Right kidney (tissue), 9 donors: ENCODE measurements at places on chromosomes 7 and 10.

DNA sequence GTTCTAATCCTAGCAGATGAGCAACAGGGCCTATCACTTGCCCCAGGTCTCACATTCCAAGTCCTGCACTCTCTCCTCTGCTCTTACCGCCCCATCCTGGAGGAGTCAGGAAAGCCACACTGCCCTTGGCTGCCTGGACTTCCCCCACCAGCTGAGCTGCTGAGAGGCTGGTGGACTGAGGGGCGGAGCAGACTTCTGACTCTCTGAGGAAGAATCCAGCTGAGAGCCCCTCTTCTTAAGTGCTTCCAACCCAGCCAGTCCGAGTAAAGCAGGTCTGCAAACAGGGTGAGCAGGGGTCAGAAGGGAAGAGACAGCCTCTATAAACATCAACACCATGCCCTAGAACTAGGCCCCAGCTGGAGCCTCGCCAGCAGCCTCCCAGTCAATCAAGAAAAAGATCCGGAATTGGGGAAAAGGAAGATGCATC is 92.4 kb upstream of the TMEM72 start:
- DNase-seq: no peak

DNA sequence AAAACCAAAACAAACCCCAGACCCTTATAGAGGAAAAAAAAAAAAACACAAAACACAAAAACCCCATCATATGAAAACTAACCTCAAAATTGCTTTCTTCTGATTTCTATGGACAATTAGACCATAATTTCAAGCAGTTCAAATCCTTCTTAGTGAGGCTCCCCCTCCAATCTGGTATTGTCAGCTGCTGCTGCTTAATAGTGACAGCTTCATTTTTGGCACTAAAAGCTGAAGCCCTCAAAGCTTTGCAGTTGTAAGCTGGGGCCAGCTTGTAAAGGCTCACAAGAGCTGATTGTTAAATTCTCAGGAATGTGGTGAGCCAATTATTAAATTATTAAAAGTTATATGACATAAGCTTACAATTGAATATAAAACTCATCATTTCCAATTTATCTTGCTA is 21.9 kb downstream of the ATXN7L1 start:
- DNase-seq: no peak

DNA sequence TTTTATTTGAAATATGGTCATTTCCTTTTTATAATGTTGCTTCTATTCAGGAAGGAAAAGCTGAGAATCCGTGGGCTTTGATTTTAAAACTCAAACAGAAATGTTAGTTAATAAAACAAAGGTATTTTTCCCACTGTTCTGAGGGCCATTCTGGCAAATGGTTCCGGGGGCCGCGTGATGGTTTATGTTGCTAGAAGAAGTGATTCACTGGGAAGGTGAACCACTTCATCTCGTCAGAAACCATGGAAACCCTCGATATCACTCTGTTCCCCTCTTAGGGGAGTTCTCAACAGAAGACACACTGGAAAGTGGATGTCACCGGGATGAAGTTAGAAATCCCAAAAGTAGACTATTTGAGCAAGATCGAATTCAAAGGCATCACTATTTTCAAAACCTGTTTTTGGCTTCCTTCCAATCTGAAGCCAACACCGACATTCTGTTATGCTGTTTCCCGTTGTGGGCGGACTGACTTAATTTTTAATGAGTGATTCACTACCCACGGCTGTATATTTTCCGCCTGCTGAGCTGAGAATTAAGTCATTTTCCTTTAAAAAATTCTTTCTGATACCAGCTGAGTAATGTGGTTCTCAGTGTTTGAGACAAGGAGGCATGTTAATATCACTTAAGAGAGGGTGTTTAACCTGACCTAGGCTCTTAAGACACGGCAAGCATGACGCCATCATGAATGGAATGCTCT is 84.1 kb downstream of the PTPRE start:
- no peak for DNase-seq

GRCh38 chr10:99958302-99958701 is 51.4 kb downstream of the DNMBP start:
- no peak for DNase-seq

DNA sequence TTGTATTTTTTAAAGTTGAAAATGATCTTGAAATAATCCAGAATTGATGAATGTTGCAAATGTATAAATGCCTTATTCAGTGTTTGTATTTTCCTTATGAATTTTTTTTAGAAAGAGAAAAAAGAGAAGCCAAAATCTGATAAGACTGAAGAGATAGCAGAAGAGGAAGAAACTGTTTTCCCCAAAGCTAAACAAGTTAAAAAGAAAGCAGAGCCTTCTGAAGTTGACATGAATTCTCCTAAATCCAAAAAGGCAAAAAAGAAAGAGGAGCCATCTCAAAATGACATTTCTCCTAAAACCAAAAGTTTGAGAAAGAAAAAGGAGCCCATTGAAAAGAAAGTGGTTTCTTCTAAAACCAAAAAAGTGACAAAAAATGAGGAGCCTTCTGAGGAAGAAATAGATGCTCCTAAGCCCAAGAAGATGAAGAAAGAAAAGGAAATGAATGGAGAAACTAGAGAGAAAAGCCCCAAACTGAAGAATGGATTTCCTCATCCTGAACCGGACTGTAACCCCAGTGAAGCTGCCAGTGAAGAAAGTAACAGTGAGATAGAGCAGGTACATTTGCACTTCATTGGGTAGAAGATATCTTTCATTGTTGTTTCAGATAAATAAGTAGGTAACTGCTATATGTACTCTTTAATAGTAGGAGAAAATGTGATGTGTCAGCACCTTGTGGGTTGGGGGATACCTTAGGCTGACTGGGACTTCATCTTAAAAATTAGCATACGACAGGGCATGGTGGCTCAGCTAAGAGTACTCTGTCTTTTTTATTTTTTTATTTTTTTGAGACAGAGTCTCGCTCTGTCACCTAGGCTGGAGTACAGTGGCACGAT is 3.9 kb downstream of the DDX21 start:
- DNase-seq: no peak

GRCh38 chr10:102352066-102352715 is 43.3 kb upstream of the NFKB2 start:
- DNase-seq: peak; percentile 55

- DNase-seq: no peak
Measured at GRCh38 chr7:24406053-24406788, 122.2 kb downstream of the NPY start.

GRCh38 chr10:44379907-44380306 is 5.0 kb downstream of the CXCL12 start:
- DNase-seq: no peak

DNA sequence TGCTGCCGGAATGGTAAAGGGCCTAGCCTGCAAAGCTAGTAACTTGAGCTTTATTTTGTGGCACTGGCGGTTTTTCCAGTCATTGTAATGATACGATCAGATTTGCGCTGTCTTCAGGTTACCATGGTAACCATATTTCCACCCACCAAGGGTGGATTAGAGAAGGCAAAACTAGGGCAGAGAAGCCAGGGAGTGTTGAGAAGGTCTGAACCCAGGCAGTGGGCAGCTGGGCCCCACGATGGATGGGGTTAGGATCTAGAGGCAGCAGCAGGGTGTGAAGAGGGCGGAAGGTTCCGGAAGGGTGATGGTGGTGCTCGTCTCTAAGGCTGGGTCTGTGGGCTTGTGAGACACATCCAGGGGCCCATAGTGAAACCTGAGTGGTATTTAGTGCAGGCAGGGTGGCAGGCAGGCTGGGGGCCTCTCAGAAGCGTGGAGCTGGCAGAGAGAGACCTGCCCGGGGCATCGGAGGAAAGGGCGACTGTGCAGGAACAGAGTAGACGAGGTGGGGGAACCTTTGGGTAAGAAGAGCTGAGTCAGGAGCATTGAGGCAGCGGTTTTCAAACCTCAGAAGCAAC is 87.9 kb upstream of the GTF2I start:
- peak; percentile 32 for DNase-seq

GRCh38 chr7:48518092-48518491 is 346.8 kb downstream of the ABCA13 start:
- no peak for DNase-seq
